ENCODE measurements at places on chromosomes 3 and 15.

GRCh38 chr3:143753456-143753855 is 94.8 kb downstream of the SLC9A9 start:
- DNase-seq = no peak

DNA sequence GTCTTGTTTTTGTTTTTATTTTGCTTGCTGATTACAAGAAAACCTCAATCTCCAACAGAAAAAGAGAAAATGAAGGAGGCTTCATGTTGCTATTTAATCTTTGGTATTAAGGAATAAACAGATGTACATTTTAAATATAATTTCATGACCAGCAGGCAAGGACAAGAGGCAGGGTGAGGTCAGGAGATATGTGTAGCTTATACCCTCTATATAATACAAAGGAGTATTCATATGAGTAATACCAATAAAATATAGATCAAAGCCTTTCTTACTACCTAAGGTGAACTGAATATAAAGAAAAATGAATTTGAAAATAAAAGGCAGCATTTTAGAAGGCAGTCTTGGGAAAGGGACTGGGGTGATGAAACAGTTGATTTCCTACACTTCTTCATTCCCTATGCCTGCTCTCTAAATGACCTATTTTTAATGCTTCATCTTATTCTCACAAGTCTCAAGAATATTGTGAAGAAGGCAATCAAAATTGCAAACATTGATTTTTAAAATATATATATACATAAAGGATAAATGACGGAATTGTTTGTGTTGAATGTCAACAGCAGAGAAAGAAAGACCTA is 8.6 kb upstream of the CBLB start:
- DNase-seq = no peak

DNA sequence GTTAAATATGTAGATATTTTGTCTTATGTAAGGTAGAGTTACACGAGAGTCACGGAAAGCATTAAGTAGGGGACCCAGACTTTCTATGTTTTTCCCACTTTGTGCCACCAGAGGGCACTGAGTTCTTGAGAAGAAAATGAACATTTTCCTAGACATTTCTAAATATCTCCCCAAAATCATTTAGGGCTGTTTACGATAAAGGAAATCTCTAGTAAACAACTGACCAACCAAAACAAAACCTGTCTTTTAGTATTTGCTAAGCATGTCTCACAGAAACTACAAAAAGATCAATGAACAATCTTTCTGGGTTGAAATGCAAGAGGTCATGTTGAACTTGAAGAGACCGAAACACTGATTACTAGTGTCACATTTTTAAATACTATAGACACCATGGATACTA is 16.1 kb downstream of the POU1F1 start:
- no peak for DNase-seq

- no peak for DNase-seq
Observed at GRCh38 chr15:64010719-64011118, 35.6 kb downstream of the DAPK2 start.

- no peak for DNase-seq
Observed at GRCh38 chr3:97970156-97970555, 2.1 kb downstream of the RIOX2 start.

GRCh38 chr15:50943638-50944037 is 35.2 kb downstream of the AP4E1 start:
- no peak for DNase-seq

GRCh38 chr15:66896611-66897010 is 168.8 kb upstream of the SMAD3 start:
- DNase-seq = no peak

GRCh38 chr3:64259636-64260035 is 34.4 kb upstream of the PRICKLE2 start:
- DNase-seq = no peak

DNA sequence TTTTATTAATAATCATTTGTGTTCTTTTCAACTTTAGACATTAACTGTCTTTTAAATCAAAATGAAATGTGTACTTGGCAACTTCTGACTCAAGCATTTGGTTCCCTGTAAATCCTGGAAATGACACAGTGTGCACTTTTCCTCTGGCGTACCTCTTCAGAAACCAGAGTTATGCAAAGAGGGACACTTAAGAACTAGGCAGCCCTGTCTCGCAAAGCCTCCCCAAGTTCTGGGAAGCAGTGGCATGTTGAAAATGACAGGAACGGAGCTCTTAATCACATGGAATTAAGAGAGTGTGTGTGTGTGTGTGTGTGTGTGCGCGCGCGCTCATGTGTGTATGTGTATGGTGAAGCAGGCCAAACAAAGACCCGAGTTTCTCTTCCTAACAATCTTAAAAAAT is 707.4 kb downstream of the MECOM start:
- no peak for DNase-seq

DNA sequence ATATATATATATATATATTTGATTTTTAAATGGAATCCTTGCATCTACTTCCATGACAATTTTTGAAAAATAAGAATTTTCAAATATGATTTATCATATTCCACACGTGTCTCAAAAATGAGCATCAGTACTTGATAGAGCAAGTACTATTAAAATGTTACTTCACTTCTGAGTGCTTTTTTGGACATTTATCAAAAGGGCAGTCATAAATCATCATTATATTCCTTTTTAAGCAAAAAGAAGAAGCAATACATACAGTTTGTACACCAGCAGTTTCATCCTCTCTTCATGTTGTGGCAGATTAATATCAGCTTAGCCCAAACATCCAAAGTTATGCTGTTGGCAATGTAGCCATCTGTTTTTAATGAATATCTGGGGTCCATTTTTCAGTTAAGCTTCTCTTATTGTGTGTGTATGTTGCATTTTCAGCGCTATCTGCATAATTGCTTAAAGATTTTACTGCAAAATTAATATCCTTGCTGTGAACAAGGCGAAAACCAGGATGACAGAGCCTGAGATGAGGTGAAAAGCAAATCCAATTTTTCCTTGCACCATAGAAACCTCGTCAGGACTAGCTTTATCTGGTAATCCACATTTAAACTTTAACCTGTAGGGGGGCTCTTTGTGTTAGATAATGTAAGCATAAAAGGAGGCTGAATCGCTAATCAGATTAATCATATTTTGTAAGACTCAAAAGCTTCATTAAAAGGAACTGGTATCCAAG is 604.9 kb upstream of the AGTR1 start:
- DNase-seq = no peak

DNA sequence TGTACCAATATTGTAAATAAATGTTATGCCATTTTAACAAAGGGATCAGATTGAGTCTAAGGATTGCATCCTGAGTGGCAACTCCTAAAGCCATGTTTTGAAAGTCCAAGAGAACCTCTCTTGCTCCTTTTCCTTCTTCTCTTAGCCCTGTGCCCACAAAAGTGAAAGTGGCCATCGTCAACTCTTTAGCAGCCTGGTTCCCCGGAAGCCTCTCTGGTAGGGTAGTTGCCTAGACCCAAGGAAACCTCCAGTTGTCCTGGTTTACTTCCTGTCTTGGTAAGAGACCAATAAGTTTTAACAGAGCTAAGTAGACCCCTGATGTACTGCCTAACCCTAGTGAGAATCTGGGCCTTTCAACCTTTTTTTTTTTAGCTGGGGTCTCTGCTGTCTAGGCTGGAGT is 10.2 kb upstream of the ITPKA start:
- no peak for DNase-seq

GRCh38 chr15:62770752-62771151 is 271.8 kb upstream of the TPM1 start:
- no peak for DNase-seq

GRCh38 chr3:115576325-115576875 is 46.9 kb upstream of the GAP43 start:
- no peak for DNase-seq

DNA sequence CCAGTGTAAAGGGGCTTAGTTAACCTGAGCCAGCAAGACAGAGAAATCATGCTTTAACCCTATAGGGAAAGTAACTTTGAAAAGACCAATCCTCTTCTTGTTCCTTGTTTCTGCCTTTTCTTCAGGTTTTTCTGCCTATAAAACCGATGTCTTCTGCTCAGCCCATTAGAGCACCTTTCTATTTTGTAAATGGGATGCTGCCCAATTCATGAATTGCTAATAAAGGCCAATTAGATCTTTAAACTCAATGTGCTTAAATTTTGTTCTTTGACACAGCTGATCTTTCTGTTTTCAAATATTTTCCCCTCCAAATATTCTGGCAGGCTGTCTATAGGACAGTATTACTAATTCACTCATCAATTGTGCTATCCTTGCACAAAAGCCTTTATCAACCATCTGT is 33.8 kb upstream of the SPTSSB start:
- DNase-seq = no peak

- no peak for DNase-seq
Observed at GRCh38 chr3:882533-882932, 210.3 kb upstream of the CNTN6 start.

DNA sequence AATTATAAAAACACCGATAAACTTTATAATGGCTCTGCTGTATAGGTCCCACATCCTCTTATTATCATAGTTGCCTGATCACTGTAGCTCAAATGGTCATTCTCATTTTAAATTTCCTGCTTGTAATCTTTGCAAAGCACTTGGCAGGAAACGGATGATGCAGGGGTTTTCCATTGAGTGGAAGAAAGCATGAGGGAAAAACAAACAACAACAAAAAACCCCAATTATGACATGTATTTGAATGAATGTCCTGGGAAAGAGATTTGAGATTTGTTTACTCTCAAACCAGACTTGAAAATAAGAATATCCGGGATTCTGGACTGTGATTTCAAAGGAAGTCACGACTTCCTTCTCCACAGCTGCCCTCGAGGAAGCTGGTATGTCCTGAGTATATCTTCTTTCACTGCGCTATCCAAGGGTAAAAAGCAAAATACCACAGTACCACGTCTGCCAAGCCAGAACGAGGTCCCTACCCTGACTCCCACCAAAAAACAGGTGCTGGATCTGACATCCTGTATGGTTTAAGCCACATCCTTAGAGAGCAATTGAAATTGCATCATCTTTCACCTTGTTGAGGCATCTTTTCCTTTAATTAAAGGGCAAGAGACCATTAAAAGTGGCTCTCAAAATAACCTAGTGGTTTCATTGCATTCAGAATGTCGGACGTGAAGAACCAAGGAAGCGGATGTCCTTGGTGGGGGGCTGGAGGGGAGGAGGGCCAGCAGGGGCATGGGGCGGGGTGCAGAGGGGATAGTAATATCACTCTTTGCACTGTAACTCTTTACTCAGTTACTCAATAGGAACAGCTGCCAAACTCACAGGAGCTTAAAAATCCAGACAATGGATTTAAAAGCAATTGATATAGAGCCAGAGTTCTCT is 13.5 kb upstream of the TIPIN start:
- DNase-seq = no peak

- no peak for DNase-seq
Observed at GRCh38 chr3:122132949-122133540, 50.4 kb upstream of the CASR start.

DNA sequence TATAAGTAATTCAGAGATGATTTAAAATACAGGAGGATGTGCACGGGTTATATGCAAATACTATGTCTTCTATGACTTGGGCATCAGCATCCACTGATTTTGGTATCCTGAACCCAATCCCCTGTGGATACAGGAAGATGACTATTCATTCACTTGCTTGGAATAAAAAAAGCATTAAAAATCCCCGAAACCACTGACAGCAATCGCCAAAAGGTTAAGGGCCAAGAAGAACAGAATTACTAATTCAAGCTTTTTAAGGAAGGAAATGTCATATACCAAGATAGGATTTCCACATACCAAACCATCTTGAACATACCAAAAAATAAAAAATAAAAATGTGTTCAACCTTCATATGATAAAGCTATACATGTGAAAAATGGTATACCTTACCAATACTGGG is 93.7 kb downstream of the DLG1 start:
- DNase-seq = no peak

DNA sequence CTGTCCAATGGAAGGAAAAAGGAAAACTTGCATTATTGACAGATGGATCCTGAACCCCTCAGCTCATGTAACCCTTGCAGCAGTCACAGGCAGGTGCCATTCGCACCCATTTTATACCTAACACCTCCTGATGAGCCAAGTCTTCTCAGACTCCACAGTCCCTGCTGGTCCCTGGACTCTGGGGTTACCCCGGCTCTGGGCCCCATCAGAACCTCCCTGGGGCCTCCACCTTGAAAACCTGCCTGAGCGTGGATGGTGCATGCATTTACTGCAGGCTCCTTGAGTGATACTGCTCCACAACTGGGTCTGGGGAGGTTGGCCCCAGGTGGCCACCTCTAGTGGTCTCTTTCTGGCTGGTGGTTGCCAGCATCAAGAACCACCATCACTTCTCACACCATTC is 15.9 kb upstream of the DOCK3 start:
- DNase-seq = no peak

- DNase-seq = no peak
Observed at GRCh38 chr3:119011528-119011927, 23.1 kb downstream of the IGSF11 start.

DNA sequence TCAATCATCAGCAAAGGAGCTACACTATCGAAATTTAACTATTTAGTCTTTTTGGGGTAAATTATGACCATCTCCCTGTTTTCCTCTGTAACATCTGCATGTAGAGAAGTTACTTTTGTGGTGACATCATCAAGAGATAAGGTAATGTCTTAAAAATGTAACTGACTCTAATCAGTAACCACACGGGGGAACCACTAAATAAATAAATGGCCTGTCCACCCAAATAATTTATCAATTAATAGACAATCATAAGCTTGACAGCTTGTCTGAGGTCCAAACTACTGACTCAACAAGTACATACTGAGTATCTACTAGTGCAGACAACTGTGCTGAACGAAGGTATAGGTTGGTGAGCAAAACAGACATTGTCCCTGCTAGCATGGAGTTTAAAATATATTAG is 219.3 kb downstream of the SLC9A9 start:
- no peak for DNase-seq

Data from HuH-7.5 (cell line).